ENCODE measurements at places on chromosomes 7 and 10. TPM values are rescaled to one million over a fixed set of nuclear protein-coding genes. Genes with fewer than 3 reads are reported as not detected.

Gene TRIM50
- polyA plus RNA-seq, result 0.16 TPM

Gene DTX2
- polyA plus RNA-seq, result 11.4 TPM

Gene LIPN
- not detected for polyA plus RNA-seq

Gene ANXA8L1
- not detected for polyA plus RNA-seq

Gene FAM200A
- 12.6 TPM for polyA plus RNA-seq

Gene CTAGE6
- not detected for polyA plus RNA-seq

Gene LLCFC1
- polyA plus RNA-seq, result 0.38 TPM

Gene TMEM139
- polyA plus RNA-seq, result 2.2 TPM

Gene CALHM3
- polyA plus RNA-seq, result not detected

Gene CALML5
- polyA plus RNA-seq, result not detected

Gene ADD3
- 193 TPM for polyA plus RNA-seq

Gene UMAD1
- 15.8 TPM for polyA plus RNA-seq

Gene OR6V1
- polyA plus RNA-seq, result not detected

Gene PNLIPRP3
- polyA plus RNA-seq, result not detected

Gene SEMA3D
- 8.8 TPM for polyA plus RNA-seq

Gene IQUB
- polyA plus RNA-seq, result 3.2 TPM

Gene PIP
- not detected for polyA plus RNA-seq

Gene CHST15
- polyA plus RNA-seq, result 33.8 TPM

Gene SPAG6
- 7.8 TPM for polyA plus RNA-seq

Gene PNLIPRP1
- not detected for polyA plus RNA-seq

Gene MKRN1
- polyA plus RNA-seq, result 142 TPM

Gene PRPS1L1
- not detected for polyA plus RNA-seq

Gene ING3
- polyA plus RNA-seq, result 26.7 TPM

Gene IL15RA
- polyA plus RNA-seq, result 0.81 TPM

Gene PNLIP
- polyA plus RNA-seq, result 0.42 TPM

Gene CYP3A4
- polyA plus RNA-seq, result 0.40 TPM

Gene PIK3CG
- polyA plus RNA-seq, result 1.7 TPM

Gene OGDHL
- polyA plus RNA-seq, result 27.9 TPM

Gene NKX1-2
- 2.0 TPM for polyA plus RNA-seq

Gene EGFR
- 28.7 TPM for polyA plus RNA-seq

Gene NKX6-2
- 37.6 TPM for polyA plus RNA-seq

Gene CXCL12
- polyA plus RNA-seq, result 106 TPM

Gene FGFBP3
- 59.8 TPM for polyA plus RNA-seq

Gene TMEM225B
- polyA plus RNA-seq, result 1.4 TPM

Gene ADCYAP1R1
- polyA plus RNA-seq, result 188 TPM

Gene NUTM2E
- polyA plus RNA-seq, result 0.35 TPM

Gene NEUROG3
- not detected for polyA plus RNA-seq

Gene STEAP1
- polyA plus RNA-seq, result 1.2 TPM

Gene TEX36
- polyA plus RNA-seq, result not detected

Gene AGBL3
- 8.3 TPM for polyA plus RNA-seq

Gene CLDN3
- polyA plus RNA-seq, result 0.81 TPM

Gene CYP3A7
- 0.66 TPM for polyA plus RNA-seq

Gene PODXL
- 45.9 TPM for polyA plus RNA-seq

Gene C10orf62
- not detected for polyA plus RNA-seq

Gene KLLN
- polyA plus RNA-seq, result 1.1 TPM

Gene DLG5
- 78.5 TPM for polyA plus RNA-seq

Measured in spinal cord (tissue), 10 donors.